ENCODE measurements at places on chromosomes 2 and 18. TPM values are rescaled to one million over a fixed set of nuclear protein-coding genes. Genes with fewer than 3 reads are reported as not detected.

LTBP1 gene
- polyA plus RNA-seq: 56.8 TPM

CDKL4 gene
- polyA plus RNA-seq: 3.1 TPM

SDC1 gene
- 104 TPM for polyA plus RNA-seq

LMAN2L gene
- polyA plus RNA-seq: 54.7 TPM

KIF1A gene
- 2.3 TPM for polyA plus RNA-seq

MTCL1 gene
- 13.9 TPM for polyA plus RNA-seq

GNLY gene
- polyA plus RNA-seq: 2.3 TPM

UGT1A3 gene
- polyA plus RNA-seq: not detected

CXCR1 gene
- polyA plus RNA-seq: 0.18 TPM

ABCA12 gene
- polyA plus RNA-seq: 0.09 TPM

SLC39A6 gene
- 49.7 TPM for polyA plus RNA-seq

ITPRIPL1 gene
- polyA plus RNA-seq: 5.5 TPM

IGFBP5 gene
- polyA plus RNA-seq: 149 TPM

ICA1L gene
- 22.0 TPM for polyA plus RNA-seq

CABYR gene
- 5.1 TPM for polyA plus RNA-seq

SPC25 gene
- 14.3 TPM for polyA plus RNA-seq

C1QL2 gene
- not detected for polyA plus RNA-seq

LAMA1 gene
- polyA plus RNA-seq: 13.5 TPM

STAMBP gene
- 55.4 TPM for polyA plus RNA-seq

COLEC11 gene
- 3.7 TPM for polyA plus RNA-seq

FSHR gene
- not detected for polyA plus RNA-seq

TRIB2 gene
- 58.1 TPM for polyA plus RNA-seq

ENOSF1 gene
- polyA plus RNA-seq: 136 TPM

CCDC74B gene
- 3.0 TPM for polyA plus RNA-seq

IRS1 gene
- polyA plus RNA-seq: 41.6 TPM

ACTG2 gene
- 29.8 TPM for polyA plus RNA-seq

PCARE gene
- 0.03 TPM for polyA plus RNA-seq

ADD2 gene
- polyA plus RNA-seq: 6.8 TPM

RAB6C gene
- 0.18 TPM for polyA plus RNA-seq

ZNF521 gene
- polyA plus RNA-seq: 49.1 TPM

LHCGR gene
- polyA plus RNA-seq: 0.21 TPM

LRRC30 gene
- polyA plus RNA-seq: not detected

FBXO48 gene
- polyA plus RNA-seq: 2.5 TPM

LRRTM4 gene
- 2.7 TPM for polyA plus RNA-seq

HMSD gene
- polyA plus RNA-seq: 2.7 TPM

E2F6 gene
- polyA plus RNA-seq: 19.4 TPM

ACADL gene
- polyA plus RNA-seq: 18.2 TPM

GALNT13 gene
- 7.4 TPM for polyA plus RNA-seq

IL18RAP gene
- 0.86 TPM for polyA plus RNA-seq

ABCB11 gene
- 0.16 TPM for polyA plus RNA-seq

MERTK gene
- 21.8 TPM for polyA plus RNA-seq

RNF125 gene
- 9.7 TPM for polyA plus RNA-seq

SOCS6 gene
- 24.1 TPM for polyA plus RNA-seq

All from left lung (tissue), 14 donors.